ENCODE measurements at places on chromosomes 2 and 18.
A peak's percentile ranks its signal among the peaks of the same experiment; 100 is the strongest.

DNA sequence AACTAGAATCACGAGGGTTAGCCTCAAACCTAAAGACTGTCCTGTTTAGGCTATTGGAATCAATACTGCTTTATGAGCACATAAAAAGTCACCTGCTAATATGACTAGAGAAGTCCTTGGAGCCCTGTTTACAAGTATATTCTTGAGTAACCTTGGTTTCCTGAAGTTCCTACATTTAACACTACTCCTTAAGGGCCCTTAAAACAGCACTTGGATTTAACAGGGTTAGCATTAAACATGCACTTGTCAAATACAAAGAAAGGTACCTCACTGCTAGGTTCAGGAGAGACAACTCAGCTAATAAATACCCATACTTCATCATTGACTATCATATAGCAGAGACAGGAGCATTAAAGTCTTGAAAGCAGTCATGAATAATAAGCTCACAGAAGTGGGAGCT is 96.7 kb downstream of the SLC5A7 start:
- no peak for DNase-seq

GRCh38 chr2:200405599-200406298 is 99.3 kb downstream of the SPATS2L start:
- DNase-seq = no peak

GRCh38 chr2:142180820-142181533 is 50.2 kb upstream of the LRP1B start:
- peak; percentile 30 for DNase-seq

- no peak for DNase-seq
These were observed 52.0 kb upstream of the TNP1 start for GRCh38 chr2:216911886-216912285.

- DNase-seq = no peak
These were observed 462.8 kb upstream of the SLC8A1 start for GRCh38 chr2:40914666-40915065.

GRCh38 chr2:145851730-145852129 is 1331.8 kb upstream of the ZEB2 start:
- no peak for DNase-seq

DNA sequence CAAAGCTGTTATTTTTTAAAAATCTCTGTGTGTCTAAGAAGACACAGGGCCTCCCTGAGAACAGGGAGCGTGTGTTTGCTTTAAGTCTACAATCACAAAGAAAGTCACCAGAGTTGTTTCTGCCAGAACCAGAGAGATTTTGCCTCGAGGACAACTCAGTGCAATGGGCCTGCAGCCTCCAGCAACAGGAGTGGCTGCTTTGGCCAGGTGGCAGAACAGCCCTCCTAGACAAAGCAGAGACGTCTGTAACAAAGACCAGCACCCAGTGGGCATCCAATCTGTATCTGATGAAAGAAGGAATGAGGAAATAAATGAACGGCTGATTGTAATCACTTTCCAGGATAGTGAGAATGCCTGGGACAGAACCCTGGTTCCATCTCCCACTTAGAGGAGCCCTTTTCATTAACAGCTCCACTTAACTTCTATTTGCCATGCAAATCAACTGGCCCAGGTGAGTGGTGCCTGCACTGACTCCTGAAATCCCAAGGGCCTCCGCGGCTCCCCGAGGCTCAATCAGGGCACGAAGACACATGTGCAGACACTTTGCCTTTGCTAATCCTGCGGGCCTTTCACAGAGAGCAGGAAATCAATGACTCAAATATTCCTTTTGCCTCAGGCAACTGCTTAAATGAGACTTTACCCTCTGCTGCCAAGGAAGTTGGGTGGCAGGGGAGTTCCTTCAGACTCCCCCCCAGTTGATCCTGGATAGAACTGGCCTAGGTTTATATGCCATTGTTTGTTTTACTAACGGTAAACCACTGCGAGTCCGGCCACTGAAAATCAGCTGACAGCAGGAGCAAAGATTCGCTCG is 146.5 kb downstream of the CABLES1 start:
- no peak for DNase-seq

GRCh38 chr2:223846515-223846914 is 9.1 kb upstream of the AP1S3 start:
- DNase-seq = no peak

- no peak for DNase-seq
These were observed at the start of gene CYS1 for GRCh38 chr2:10079870-10080535. CYS1 (minus strand) TSS chr2:10080411; CDS start chr2:10080223, 188 bp downstream.

DNA sequence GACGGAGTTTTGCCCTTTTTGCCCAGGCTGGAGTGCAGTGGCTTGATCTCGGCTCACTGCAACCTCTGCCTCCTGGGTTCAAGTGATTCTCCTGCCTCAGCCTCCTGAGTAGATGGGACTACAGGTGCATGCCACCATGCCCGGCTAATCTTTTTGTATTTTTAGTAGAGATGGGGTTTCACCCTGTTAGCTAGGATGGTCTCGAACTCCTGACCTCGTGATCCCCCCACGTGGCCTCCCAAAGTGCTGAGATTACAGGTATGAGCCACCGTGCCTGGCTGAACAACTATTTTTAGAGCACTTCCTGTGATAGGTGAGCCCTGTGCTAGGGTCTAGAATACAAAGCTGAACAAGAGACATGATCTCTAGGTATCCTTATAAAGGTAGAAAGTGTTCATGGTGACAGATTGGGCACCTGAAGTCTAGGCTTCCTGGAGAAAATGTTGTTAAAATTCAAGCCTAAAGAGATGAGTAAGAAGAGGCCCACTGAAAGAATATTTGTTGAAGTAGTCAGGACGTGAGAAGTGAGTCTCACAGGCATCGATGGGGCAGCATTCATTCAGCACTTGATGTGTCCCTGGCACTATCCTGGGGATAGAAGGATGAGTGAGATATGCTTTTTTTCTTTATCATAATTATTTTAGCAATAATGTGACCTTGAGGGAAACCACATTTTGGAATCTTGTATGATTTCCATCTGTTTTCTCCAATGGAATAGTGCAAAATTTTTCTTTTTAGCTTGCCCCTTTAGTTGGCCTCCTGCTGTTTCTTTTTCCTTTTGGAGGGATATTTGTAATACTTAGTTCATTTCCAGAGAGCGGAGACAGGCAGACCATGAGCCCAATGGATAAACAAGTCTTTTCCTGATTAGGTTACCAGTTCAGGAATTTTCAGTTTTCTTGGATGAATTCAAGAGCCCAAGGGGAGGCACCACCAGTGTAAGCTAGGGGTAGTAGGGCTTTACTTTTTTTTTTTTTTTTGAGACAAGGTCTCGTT is 5.1 kb downstream of the ZNF236 start:
- DNase-seq = no peak

- DNase-seq = no peak
These were observed 198.6 kb upstream of the EPAS1 start for GRCh38 chr2:46098621-46099062.

- DNase-seq = no peak
These were observed 109.5 kb downstream of the SP3 start for GRCh38 chr2:173855661-173856060.

- DNase-seq = no peak
These were observed 1.8 kb downstream of the ZBTB7C start for GRCh38 chr18:48407358-48407757.

DNA sequence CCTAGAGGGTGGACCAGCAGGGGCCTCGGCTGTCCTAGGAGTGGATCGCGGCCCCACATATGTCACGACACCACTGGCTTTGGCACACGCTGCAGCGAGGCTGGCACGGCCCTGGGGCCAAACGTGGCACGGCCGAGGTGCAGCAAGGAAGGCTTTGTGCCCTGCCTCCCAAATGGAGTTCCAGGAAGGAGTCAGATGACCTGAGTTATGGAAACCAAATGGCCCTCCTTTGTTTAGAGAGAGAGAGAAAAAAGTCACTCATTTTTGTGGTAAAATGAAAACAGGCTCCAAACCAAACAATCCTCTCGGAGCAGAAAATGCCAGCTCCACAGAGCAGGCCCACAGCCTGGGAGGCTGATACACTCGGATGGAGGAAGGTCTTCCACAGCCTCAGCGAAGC is 105.6 kb downstream of the ANTXR1 start:
- no peak for DNase-seq

- DNase-seq = no peak
These were observed 212.1 kb downstream of the ARL6IP6 start for GRCh38 chr2:152930501-152930900.

GRCh38 chr18:76397631-76398030 is 97.4 kb downstream of the ZNF516 start:
- DNase-seq = no peak

- no peak for DNase-seq
These were observed 112.0 kb upstream of the THOC1 start for GRCh38 chr18:379681-380330.

GRCh38 chr2:225270861-225271260 is 128.6 kb upstream of the NYAP2 start:
- DNase-seq = no peak

DNA sequence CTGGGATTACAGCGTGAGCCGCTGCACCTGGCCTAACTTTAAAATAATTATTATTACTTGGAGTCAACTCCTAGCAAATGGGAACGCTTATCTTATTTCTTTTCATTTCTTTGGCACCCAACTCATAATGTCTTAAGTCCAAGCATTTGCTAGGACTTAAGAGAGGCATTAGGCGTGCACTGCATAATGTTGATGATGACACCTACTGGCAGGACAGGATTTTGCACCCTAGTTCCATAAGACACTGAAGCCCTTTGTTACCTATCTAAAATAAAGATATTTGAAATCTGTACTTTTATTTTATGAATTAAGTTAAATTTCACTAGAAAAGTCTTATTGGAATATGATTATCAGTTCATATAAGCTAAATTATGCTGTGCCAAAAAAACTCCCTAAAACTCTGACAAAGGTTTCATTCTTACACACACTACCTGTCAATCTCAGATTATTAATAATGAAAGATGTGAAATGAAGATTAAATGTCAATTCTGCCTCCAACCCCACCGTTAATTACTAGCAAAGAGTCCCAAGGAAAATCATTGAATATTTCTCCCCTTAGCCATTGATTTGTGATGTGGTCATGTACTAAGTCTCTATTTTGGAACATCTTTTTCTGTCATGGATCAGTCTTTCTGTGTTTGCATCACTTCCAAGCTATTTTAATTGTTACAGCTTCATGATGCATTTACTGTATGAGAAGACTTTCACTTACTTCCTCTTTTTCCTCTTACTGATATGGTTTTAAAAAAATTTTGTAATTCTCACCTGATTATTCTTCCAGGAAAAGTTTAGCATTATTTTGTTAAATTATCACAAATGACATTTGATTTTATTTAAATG is 12.7 kb upstream of the CDH2 start:
- no peak for DNase-seq

GRCh38 chr2:1606421-1607235 is 137.7 kb downstream of the PXDN start:
- DNase-seq = no peak

- no peak for DNase-seq
These were observed 4.4 kb upstream of the ATG16L1 start for GRCh38 chr2:233247116-233247515.

DNA sequence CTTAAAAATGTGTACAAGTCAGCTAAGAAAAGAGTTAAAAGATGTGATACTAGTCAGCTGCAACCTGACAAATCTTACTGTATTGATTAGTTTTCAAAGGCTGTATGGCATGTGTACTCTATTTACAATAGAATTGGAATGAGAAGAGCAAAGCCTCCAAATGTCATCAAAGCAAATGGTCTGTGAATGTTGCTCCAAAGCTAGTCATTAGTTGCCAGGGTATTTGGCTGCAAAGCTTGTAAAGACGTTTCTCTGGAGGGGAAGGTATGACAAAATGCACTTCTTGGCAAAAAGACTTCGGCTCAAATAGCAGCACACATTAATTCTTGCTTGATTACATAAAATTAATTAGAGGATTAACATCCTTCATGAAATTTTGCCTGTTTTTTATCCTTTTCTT is 59.3 kb downstream of the ETAA1 start:
- no peak for DNase-seq

DNA sequence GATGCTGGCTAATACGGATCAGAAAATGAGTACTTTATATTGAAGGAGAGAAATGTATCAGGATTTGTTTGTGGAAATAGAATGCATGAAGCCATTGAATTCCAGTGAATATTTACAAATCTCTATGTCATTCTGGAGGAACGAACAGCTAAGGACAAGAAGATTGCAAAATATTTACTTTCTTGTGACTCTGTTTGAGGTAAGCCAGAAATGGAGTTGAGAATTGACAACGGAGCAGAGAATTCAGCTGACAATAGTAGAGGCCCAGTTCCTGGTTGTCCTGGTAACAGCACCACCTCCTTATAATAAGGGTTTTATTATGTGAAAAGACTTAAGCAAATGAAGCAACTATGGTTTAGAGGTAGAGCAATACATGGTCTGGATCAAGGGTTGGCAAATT is 349.2 kb downstream of the ADCYAP1 start:
- no peak for DNase-seq

GRCh38 chr18:27223526-27224291 is 38.6 kb upstream of the CHST9 start:
- no peak for DNase-seq

DNA sequence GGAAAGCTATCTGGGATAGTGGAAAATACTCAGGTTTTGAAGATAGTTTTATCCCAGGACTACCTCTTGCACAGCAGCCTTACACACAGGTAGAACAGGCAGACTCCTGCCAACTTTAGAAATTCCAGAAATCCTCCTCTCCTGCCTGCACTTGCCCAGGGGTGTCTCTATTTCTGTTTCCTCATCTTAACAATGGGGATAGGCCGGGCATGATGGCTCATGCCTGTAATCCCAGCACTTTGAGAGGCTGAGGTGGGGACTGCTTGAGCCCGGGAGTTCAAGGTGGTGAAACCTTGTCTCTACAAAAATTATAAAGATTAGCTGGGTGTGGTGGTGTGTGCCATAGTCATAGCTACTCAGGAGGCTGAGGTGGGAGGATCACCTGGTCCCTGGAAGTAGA is 117.0 kb upstream of the ARL5A start:
- no peak for DNase-seq

Data from hippocampal formation (tissue), 2 donors.